Stimulated activated CD4-positive, alpha-beta T cell treated with anti-CD3 and anti-CD28 coated beads, Interleukin-15, amount 100 ng/mL, for 1 hour (primary cell): ENCODE measurements at places on chromosomes 5 and 9.

DNA sequence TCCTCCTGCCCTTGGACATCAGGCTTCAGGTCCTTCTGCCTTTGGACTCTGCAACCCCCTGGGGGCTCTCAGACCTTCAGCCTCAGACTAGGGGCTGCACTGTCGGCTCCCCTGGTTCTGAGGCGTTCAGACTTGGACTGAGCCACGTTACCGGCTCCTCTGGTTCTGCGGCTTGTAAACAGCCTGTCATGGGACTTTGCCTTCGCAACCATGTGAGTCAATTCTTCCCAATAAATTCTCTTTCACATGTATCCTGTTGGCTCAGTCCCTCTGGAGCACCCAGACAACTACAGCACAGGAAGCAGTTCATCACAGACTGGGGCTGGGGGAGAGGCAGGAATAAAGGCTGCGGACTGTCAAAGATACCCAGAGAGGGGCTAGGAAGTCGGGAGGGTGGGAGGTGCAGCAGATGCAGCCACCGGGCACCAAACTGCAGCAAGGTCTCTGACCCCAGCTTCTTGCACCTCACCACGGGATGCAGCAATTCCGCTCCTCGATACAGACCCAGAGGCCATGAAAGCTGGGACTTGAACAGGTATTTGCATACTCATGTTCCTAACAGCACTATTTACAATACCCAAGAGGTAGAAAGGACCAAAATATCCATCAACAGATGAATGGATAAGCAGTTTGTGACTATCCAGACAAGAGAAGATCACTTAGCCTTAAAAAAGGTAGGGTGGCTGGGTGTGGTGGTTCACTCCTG is 100.8 kb downstream of the COL23A1 start:
- DNase-seq = no peak

DNA sequence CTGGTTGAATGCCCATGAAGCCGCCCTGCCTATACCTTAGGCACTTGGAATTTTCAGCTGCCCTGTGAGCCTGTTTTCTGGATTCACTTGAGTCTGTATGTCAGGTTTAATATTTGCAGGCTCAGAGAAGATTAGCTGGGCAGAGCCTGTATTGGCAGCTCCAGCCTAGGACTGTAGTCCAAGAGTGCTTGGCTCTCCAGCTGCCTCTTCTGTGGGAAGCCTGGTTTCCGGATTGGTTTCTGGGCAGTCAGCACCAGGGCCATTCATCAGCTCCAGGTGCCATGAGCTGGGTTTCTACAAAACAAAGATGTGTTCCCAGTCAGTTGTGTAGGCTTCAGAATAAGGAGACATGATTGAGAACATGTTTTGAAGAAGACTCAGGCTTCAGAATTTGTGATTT is 90.1 kb downstream of the ARHGAP26 start:
- DNase-seq = no peak

GRCh38 chr5:157286761-157287211 is 20.9 kb downstream of the CYFIP2 start:
- DNase-seq = no peak

DNA sequence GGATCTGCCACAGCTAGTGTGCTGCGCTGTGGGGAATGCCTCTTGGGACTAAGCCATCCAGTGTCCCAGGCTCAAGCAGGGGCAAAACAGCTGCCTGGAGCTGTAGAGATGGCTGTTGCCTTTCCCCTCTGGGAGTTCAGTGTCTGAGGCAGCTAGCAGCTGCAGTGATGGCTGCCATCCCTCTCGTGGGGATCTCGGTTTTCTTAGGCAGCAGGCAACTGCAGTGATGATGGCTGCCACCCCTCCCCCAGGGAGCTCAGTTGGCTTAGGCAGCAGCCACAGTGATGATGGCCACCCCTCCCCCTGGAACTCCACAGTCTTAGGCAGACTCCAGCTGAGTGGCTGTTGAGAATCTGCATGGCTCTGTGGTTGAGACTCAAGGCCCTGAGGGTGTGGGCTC is 1389.2 kb upstream of the NUDT12 start:
- no peak for DNase-seq

DNA sequence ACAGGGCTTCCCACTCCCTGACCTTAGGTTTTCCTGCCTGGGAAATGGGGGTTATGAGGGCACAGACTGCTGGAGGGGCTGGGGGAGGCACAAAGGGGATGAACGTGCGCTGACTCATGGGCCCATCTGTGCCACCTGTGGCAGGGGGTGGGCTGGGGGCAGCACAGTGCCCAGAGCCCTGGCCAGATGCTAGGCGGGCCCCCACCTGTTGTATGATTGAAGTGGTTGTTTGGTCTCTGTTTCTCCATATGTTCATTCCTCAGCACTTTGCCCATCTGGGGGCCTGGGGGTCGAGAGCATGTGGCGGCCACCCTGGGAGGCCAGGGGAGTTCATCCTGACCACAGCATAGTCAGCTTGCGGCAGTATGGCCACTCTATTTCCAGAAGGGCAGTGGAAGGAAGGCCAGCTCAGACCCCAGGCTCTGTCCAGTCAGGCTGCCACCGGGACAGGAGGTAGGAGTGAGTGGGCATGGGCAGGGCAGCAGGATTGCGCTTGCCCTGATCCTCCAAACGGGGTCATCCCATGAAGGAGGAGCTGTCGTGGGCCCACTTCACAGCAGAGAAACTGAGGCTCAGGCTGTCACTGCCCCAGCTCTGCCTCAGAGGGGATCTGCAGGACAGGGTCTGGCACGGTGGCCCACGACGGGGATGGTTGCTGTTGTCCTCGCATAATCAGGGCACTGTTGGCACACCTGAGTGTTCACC is 841 bp upstream of the NINJ1 start:
- no peak for DNase-seq

- DNase-seq = no peak
These were observed 5.4 kb upstream of the ANKRD31 start for GRCh38 chr5:75242067-75242466.

DNA sequence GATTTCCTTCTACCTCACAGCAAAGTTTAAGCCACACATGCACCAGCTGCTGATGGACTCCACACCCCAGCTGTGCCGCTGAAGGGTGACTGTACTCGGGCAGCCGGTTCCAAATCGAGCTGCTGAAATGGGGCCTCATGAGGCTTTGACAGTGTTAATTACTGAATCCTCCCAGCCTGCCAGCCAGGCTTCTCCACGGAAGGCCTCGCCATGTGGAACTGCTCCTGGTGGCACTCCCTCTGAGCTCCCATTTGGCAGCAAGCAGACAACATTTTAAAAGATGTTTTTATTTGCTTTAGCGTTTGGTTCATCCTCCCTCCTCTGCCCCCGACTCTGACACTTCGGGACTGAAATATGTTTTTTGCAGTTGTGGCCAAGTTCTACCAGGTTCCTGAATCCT is 479.4 kb upstream of the MPDZ start:
- no peak for DNase-seq

DNA sequence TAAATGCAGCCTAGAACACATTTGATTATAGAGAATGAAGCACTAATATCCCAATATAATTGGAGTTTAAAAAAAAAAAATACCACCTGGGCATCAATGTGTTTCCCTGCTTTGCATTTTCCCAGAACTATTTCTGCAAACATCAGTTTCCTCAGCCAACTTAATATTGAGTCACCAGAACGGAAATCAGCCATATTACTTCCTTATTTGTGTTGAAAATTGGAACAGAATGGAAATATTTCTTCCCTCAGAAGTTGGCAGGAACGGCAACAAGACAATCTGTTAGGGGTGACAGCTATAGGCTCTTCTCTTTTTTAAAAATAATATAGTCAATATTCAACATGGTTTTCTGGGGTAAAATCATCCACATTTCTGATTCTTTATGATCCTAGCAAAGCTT is 4.0 kb downstream of the MFAP3 start:
- DNase-seq = no peak

- DNase-seq = no peak
These were observed 50.5 kb upstream of the BARHL1 start for GRCh38 chr9:132531710-132532570.

DNA sequence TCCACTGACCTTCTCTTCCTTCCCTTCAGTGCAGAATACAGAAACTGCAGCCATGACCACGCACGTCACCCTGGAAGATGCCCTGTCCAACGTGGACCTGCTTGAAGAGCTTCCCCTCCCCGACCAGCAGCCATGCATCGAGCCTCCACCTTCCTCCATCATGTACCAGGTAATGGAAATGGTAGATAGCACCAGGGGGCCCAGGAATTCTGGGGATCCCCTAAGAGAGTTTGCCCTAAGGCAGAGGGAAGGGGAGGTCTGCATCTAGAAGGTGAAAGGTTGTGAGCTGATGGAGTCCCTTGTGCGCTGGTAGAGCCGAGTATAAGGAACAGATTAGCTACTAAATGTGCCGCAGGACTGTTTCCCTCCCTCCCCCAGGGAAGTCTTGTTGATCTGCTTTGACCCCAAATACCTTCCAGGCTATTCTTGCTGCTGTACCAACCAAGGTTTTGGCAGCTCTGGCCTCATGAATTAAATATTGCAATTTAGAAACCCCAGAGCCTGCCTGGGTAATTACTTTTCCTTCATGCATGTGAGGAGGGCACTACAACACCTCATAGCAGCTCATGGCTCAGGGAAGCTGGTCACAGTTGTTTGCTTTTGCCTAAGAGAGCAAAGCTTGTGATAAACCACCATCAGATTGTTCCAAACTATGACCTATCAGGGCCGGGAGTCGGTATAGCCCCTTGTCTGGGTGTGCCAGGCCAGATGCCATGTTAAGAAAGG is 19.6 kb downstream of the CYFIP2 start:
- no peak for DNase-seq

DNA sequence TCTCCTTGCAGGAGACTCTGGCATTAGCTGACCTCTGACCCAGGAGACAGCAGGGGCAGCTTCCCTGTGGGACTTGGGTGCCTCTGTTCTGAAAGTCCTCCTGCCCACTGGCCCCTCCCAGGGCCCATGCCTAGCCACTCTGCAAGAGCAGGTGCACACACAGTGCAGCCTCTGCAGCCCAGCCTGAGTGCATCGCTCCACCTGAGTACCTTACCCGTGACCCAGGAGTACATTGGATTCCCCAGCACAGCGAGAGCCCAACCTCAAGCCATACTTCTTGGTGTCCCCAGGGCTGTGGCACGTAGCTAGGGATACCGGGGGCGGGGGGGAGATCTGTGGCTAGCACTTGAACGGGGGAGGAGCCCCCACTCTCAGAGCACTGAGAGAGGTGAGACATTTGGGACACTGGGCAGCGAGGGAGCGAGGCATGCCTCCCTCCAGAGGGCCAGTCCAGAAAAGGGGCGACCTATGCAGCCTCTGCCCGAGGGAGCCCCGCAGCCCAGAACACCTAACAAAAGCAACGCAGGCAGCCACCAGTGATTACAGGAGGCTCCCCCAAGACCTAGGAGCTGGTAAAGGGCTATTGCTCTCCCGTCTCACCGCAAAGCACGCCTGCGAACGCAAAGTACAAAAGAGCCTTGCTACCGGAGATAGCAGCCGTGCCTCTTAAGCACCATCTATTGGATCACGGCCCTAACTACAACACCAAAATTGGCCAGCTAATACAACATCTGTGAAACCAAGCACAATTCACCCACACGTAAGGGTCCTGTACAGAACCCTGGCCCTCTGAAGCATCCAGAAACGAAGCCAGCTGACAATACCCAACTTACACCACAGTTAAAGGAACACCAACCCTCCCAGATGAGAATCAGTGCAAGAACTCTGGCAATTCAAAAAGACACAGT is 826 bp upstream of the PRDM9 start:
- no peak for DNase-seq

GRCh38 chr5:7888901-7889300 is 20.0 kb downstream of the MTRR start:
- DNase-seq = no peak

DNA sequence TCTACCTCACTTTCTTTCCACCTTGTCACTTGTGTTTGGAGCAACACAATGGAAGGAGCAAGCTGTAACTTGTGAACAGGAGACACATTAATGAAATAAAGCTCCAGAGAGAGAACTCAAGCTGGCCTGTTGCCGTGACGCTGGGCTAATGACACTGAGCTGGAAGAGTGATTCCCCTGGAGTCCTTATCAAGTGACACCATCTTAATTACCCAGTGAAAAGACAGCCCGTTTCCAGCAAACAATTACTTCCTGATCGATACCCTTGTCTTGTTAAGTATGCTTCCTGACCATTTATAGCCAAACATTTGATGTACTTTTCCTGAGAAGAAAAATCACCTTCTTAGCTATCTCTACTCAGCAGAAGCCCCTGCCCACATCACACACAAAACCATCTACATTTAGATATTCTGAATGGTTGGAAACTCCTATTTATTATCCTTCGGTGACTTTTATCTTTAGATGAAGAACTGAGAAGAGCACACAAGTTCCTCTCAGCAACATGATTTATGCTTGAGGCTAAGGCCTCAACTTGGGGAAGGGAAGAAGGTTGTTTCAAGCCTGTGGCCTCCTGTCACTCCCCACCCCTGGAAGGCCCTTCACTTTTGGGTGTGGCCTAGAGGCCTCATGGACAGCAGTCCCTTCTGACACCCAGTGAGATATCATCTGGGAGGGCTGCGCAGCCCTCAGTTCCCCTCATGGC is 34.1 kb downstream of the CRHBP start:
- DNase-seq = no peak

- DNase-seq = no peak
These were observed 1364.4 kb upstream of the CDH9 start for GRCh38 chr5:28402590-28403301.

DNA sequence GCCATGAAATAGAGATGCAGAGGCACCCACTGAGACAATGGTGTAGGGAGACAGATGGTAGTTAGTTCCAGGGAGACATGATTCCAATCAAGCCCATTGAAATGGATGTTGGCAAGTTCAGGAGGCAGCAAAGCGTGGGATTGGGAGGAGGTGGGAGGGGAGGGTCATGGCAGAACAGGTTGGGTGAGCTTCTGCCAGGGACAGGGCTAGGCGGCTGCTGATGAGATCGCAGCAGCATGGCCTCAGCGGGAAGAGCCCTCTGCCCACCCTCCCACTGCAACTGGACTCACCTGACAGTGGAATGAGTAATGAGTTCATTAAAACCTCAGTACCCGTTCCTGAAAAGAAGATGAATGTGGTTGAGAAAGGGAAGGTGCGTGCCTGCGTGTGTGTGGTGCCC is 418.2 kb downstream of the CDK5RAP2 start:
- DNase-seq = no peak

DNA sequence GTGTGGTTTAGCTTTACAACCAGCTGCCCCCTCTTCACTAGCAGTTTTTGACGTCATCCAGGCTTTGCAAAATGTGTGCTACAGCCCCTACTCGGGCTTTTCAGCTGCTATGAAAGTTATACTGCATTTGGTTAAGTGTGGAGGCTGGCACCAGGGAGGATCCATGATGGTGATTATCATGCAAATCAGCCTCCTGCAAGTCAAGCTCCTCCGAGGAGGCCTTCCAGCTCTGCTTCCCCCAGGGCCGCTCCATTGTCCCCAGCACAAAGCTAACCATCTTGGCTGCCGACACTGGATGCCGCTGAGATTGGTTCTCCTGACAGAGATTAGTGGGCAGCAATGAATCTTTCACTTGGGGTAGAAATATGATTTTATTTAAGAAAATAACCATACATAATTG is 159.6 kb downstream of the NR2F1-AS1 start:
- DNase-seq = no peak

GRCh38 chr5:100708645-100709171 is 173.5 kb downstream of the FAM174A start:
- no peak for DNase-seq
